ENCODE measurements at places on chromosomes 3 and 15.

DNA sequence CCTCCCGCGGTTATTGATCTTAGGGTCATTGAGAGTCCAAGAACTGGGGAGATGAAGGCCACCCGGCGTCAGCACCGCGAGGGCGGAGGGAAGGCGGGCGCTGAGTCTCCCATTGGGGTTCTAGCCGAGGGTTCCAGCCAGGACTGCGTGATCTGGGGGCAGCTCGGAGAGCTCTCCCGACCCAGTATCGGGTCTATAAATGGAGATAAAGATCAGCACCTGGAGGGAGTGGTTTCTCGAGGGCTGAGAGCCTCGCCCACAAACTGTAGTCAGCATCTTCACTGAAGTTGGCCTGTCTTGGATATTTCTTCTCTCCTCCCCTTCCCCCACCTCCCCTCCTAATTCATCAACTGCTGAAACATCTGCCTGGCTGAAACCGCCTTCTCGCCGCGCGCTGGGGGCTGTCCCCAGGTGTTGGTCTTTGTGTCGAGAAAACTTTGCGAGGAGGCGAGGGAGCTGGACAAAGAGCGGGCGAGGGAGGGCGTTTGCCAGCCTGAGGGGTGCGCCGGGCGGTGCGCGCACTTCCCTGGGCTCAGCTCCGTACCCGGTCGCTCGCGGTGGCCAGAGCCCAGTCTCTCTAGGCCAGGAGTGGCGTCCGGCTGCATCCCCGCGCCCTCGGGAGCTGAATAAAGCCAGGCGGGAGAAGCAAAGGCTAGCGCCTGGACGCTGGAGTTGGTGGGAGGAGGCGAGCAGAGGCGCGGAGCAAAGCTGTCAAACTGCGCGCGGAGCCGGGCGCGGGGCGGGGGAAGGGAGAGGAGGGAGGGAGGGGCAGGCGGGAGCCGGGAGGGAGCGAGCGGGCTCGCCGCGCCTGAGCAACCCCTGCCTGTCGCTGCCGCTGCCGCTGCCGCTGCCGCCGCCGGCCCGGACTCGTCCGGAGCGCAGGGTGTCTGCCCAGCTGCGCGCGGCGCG lies at the start of gene ST8SIA2:
ST8SIA2 (plus strand) TSS at position 811 of the 909 bp plus-strand sequence. CDS start 184 bp downstream, outside the sequence.
- DNase-seq = no peak

DNA sequence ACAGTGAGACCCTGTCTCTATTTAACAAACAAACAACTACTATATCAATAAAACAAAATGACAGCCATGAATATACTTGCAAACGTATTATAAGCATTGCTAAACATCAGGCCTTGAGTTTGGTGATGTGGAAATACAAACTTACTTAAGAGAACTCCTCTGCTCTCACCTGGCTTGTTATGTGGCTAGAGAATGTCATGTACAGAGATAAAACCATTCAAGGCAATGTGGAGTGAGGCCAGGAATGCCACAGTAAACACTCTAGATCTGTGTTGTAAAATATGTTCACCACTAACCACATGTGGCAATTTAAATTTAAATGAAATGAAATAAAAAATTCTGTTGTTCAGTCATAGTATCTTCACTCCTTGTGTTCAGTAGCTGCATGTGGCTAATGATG lies 22.7 kb upstream of the RARB start:
- DNase-seq = no peak

DNA sequence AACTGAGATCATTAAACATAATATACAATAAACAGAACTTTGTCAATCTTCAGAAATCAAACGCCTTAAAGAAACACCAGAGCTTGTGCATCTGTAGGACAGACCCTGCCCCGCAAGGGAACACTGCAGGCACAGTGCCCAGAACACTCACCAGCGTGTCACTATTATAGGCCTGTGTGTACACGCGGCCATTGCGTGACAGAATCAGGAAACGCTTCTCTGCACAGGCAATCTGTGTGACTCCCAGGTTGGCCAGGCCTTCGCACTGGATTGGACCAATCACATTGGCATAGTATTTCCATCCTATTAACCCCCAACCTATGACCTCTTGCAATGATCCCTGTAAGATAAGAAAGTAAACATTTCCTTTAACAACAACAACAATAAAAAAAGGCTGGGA lies 52.9 kb downstream of the HERC2 start:
- no peak for DNase-seq

- DNase-seq = no peak
Measured at GRCh38 chr15:64099379-64099778, 3.6 kb downstream of the SNX1 start.

GRCh38 chr3:14831916-14832450 lies 13.2 kb downstream of the FGD5 start:
- no peak for DNase-seq

GRCh38 chr3:98978068-98978811 lies 76.7 kb upstream of the DCBLD2 start:
- DNase-seq = no peak

GRCh38 chr3:197227780-197228574 lies 70.4 kb downstream of the DLG1 start:
- DNase-seq = no peak

- DNase-seq = no peak
Measured at GRCh38 chr3:170524073-170524472, 61.8 kb downstream of the SLC7A14 start.

- DNase-seq = no peak
Measured at GRCh38 chr3:197854596-197855343, 63.7 kb downstream of the LRCH3 start.

DNA sequence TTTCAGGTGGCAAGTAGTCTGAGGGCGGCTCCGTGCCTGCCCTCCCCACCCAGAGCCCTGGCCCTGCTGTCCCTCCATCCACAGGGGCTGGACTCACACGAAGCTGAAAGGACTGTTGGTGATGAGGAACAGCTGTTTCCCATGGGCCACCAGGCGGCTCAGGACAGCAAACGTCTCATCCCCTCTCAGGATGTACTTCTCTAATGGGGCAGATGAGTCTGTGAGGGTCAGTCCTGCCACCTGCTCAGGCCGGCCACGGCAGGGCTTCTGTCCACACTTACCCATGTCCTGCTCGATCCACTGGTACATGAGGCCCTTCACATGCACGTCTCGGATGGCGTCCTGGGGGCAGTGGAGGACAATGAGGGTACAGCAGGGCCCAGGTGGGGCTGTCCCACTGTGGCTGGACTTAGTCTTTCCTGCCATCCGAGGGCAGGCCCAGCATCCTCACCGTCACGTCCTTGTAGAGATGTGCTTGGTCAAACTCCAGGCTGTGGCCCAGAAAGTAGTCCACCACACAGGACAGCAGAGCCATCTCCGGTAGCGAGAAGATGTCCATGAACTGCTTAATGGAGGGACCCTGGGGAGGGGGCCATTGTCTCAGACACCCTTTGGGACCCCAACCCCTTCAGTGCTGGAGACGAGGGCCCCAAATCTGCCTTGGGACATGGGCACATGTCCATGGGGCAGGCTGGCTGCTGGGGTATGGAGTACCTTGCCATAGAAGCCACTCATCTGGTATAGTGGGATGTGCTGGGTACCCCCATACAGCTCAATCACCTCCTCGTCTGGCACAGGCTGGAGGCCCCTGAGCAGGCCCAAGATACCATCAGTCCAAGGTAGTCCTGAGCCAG lies 5.7 kb downstream of the NT5DC2 start:
- no peak for DNase-seq

DNA sequence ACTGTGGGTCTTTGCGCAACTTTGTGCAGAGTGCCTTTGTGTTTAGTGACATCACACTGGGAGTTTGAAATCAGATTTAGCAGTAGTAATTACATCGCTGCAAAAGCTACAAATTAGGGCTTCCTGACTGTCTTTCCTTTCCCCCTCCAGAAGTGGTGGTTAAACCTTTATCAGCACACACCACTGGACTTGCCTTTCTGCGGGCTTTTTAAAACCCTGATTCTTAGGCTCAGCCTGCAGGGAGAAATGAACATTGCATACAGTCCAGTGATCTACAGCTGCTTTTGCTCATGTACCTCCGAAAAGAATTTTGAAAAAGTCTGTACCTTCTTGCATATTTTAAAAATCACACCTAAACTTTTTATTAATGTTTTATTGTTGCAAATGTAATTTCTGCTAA lies 219.7 kb upstream of the NAALADL2 start:
- DNase-seq = no peak

- no peak for DNase-seq
Measured at GRCh38 chr3:177838766-177839350, 641.6 kb upstream of the TBL1XR1 start.

GRCh38 chr3:88574146-88574545 lies 424.4 kb downstream of the C3orf38 start:
- no peak for DNase-seq

DNA sequence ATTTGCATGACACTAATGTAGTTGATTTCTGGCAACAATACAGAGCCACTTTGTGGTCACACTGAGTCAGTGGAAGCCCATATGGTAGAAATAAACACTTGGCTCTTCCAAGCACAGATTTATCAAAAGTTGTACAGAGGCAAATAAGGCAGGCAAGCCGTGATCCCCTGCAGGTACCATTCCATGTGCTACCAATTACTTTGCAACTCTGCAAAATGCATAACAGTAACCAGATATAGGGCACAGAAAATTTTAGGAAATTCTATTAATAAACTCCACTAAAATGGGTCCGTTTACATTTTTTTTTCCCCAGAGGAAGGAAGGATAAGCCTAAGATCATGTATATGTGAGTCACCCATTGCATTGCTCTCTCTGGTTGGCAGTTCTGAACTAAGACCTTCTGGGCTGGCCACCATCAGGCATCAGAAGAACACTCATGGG lies 103.1 kb upstream of the PTX3 start:
- DNase-seq = no peak

DNA sequence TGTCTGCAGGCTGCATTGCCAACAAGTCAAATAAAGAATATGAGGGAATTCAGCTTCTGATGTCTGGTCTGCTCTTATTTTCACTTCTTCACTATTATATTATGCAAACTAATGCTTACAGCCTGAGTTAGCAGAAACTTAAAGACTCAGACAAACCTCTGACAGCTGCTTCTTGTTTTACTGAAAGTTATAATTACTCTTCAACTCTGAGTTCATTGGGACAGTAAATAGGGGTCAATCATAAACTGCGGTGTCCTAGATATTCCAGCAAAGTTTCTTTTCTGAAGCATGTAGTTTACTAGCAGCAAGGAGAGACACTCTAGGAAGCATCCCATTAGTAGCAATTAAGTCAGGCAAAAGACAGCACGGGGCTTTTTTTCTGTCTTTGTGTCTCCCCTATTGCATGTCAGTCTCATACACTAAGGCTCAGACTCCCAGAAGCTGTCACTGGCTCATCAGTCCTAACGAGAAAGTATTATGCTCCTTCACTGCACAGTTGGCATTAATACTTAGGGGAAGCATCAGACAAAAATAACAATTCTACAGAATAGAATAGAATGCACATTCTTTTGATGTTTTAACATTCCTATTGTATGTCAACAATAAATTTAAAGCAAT lies 1060.8 kb downstream of the ROBO1 start:
- no peak for DNase-seq

All from stimulated activated CD8-positive, alpha-beta memory T cell treated with anti-CD3 and anti-CD28 coated beads, Interleukin-7, amount 100 ng/mL, for 24 hours (primary cell).